Vagina (tissue), 2 donors: ENCODE measurements at places on chromosomes 5 and 9. TPM values are rescaled to one million over a fixed set of nuclear protein-coding genes. Genes with fewer than 3 reads are reported as not detected.

GRIN3A gene
- 1.5 TPM for total RNA-seq

FOXD4L5 gene
- not detected for total RNA-seq

CCDC192 gene
- not detected for total RNA-seq

F2R gene
- total RNA-seq, result 7.1 TPM

KIF4B gene
- total RNA-seq, result not detected

PRRX2 gene
- total RNA-seq, result 43.7 TPM

PDE6A gene
- 0.25 TPM for total RNA-seq

DMRT2 gene
- 2.5 TPM for total RNA-seq

FBP2 gene
- total RNA-seq, result not detected

KLF4 gene
- total RNA-seq, result 144 TPM

OGN gene
- total RNA-seq, result 11.5 TPM

FRRS1L gene
- 2.2 TPM for total RNA-seq

CCL27 gene
- not detected for total RNA-seq

ACO1 gene
- total RNA-seq, result 23.6 TPM

ANKRD34B gene
- total RNA-seq, result not detected

SPACA9 gene
- 2.7 TPM for total RNA-seq

MLANA gene
- not detected for total RNA-seq

SLU7 gene
- 24.3 TPM for total RNA-seq

PKD2L2 gene
- not detected for total RNA-seq

ARL10 gene
- total RNA-seq, result 9.8 TPM

BTNL9 gene
- total RNA-seq, result 34.1 TPM
